ENCODE measurements at places on chromosomes 7 and 10.

DNA sequence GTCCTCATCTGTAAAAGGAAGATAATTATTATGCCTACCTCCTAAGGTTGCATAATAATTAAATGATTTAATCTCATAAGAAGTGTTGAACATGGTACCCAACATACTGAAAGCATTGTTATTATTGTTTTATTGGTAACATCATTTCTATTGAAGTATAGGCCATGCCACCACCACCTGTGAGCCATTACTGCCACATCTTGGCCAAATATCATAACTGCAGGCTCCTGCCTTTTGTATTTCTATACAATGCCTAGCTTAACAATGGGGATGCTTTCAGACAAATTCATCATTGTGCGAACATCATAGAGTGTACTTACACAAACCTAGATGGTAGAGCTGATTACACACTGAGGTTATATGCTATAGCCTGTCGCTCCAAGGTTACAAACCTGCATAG lies 61.1 kb upstream of the NPSR1 start:
- DNase-seq = no peak

DNA sequence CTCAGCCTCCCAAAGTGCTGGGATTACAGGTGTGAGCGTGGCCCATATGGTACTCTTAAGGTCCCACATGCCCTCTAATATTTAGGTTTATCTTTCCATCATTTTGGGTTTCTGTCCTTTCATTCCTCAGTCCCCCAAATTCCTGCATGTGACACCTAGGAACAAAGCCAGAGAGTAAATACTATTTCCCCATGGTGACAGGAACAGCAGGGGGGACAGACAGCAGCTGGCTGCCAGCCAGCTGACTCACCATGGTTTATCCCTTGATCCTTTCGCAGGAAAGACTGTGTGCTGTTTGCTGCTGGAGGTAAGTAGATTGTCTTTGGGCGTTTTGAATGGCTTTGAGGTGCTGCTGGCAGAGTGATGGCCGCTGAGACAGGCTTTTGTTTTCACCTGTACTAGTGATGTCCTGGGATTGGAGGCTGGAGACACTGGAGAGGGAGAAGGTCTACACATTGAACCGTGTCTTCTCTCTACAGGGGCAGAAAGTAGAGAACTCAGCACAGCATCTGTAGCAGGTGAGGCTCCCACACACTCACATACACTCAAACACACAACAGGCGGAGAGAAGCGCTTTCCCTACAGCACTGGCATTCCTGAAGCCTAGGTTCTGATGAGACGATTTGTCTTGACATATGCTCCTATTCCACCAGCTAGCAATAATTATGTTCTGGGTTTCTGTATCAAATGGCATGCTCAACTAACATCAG lies 83.7 kb upstream of the EFCAB10 start:
- no peak for DNase-seq

- DNase-seq = no peak
Observed at GRCh38 chr7:47149971-47150370, 431.9 kb downstream of the TNS3 start.

GRCh38 chr7:2527505-2528467 lies 8.2 kb downstream of the LFNG start:
- no peak for DNase-seq

DNA sequence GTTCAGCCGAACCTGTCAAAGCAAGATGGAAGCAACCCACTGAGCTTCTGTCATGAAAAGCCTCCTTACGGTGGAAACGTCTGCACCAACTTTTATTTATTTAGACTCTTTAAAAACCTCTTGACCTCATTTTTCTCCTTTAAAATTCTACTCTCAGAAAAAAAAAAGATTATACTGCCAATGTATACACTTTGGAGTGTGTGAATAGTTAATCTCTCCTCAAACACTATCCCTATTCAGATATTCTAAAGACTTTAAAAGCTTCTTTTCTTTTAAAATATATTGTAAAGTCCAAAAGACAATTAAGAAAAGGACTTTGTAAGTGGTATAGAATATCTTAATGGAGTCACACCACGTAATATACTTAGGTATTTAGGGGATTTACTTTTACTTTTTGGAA lies 335.2 kb upstream of the SEMA3D start:
- DNase-seq = no peak

- DNase-seq = no peak
Observed at GRCh38 chr10:31350891-31351290, 31.9 kb downstream of the ZEB1 start.

DNA sequence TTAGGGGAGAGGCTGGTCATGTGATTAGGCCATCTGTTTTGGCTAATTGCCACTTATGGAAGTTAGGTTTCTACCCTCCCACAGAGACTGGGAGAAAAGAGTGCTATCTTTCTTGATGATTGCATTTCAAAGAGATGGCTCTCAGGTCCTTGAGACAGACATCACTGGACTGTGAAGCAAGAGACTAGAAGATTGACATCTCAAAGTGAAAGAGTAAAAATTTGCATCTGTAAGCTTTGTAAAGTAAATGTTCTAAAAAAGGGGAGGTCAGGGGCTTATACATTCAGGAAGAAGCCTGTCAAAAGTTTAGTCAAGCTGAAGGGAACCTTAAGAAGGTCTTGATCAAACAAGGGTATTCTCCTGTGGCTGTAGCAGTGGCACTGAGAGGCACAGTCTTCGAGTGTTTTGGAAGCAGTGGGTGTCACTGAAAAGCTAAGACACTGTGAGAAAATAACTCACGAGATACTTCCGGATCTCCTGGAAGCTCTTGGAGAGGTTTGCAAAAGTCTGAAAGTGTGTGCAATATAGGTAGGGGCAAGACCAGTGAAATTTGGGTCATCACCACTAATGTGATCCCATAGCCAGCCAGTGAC lies 342.1 kb downstream of the PHF14 start:
- no peak for DNase-seq

GRCh38 chr7:43076606-43077005 lies 35.8 kb upstream of the HECW1 start:
- DNase-seq = no peak

GRCh38 chr10:45372251-45372951 lies 1.6 kb upstream of the ALOX5 start:
- no peak for DNase-seq

GRCh38 chr10:100519311-100520051 lies at the start of gene SEC31B:
Gene SEC31B (minus strand): TSS chr10:100519861. CDS start chr10:100516952, 2,909 bp downstream.
- DNase-seq = no peak

- no peak for DNase-seq
Observed at GRCh38 chr7:28179120-28180030, 1.2 kb downstream of the JAZF1 start.

DNA sequence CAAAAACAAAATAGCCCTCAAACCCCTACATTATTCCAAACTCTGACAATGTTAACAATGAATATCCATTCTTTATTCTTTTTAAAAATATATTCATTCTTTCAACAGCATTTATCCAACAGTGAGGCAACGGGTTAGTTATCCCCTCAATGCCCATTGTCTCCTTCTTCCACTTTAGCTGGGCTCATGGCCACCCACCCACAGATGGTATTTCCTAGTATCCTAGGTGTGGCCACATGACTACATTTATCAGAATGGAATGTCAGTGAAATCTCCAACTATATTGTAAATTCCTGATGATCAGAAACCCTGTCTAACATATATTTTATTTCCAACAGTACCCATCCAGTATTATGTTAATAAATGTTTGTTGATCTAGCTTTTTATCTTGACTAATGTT lies 13.6 kb downstream of the HOXA1 start:
- DNase-seq = no peak

- no peak for DNase-seq
Observed at GRCh38 chr7:151143261-151144015, 24.1 kb downstream of the GBX1 start.

DNA sequence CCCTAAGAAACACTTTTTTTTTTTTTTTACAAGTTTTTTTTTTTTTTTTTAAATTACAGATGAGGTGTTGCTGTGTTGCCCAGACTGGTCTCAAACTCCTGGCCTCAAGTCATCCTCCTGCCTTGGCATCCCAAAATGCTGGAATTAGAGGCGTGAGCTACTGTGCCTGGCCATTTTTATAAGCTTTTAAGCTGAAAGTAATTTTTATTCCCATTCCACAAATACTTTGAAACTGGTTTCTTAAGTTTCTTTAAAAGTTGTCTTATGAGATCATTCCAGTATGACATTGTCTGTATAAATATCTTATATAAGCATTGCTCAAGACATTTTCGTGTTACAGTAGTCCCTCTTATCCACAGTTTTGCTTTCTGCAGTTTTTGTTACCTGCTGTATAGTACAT lies 61.4 kb upstream of the CYP26C1 start:
- DNase-seq = no peak

- no peak for DNase-seq
Observed at GRCh38 chr7:96655956-96656355, 53.7 kb downstream of the SEM1 start.

DNA sequence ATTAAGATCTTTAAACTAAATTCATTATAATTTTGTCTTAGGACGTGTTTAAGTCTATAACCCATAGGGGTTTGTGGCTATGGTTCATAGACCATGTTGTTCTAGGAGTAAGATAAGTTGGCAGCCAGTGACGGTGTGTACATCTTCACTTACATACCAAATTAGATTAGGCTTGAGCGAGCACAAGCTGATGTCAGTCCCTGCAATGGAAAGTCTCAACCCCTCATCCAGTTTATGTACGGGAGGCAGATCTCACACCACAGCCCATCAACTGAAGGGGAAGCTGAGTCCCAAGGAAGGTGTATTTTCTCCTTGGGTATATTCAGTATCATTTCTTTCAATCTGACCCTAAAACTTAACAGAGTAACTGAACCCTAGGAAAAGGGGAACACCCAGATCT lies 5.1 kb upstream of the SMC3 start:
- DNase-seq = no peak

DNA sequence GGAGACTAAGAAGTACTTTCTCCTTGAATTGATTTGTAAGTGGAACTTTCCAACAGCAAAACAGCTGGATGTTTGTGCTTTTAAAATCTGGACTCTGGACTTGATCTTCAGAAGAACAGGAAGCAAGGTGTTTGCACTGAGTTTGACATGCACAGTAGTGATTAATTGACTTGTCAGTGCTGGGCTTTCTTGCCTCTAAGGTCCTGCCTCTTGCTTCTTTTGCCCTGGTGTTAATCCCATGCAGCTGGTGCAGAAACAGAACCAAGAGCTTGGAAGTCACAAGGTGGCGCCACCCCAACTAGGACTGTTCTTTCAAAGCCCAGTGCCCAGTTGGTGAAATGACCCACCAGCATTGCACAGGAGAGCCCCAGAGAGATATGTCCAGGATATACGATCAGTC lies 66.8 kb upstream of the SEPHS1 start:
- DNase-seq = no peak

- DNase-seq = no peak
Observed at GRCh38 chr10:3512263-3512662, 272.7 kb downstream of the KLF6 start.

- DNase-seq = no peak
Observed at GRCh38 chr7:34184466-34184865, 279.1 kb downstream of the BMPER start.

DNA sequence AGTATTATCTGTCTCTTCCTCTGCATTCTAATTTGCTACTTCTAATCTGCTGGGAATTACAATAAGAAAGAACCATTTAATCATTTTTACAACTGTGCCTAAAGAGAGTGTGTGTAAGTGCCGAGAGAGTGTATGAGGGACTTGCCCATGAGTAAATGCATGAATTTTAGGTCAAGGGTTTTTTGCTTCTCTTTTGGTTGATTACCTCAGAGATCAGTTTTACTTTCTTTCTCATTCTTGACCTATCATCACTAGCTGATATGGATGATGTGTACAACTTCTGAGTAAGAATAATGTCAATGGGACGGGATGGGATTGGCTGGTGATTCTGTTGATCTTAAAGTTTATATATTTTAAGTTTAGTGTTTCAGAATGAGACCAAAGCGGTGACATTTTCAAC lies 47.8 kb downstream of the IKZF1 start:
- no peak for DNase-seq

- DNase-seq = no peak
Observed at GRCh38 chr7:149459540-149460452, 1.1 kb downstream of the ZNF777 start.

DNA sequence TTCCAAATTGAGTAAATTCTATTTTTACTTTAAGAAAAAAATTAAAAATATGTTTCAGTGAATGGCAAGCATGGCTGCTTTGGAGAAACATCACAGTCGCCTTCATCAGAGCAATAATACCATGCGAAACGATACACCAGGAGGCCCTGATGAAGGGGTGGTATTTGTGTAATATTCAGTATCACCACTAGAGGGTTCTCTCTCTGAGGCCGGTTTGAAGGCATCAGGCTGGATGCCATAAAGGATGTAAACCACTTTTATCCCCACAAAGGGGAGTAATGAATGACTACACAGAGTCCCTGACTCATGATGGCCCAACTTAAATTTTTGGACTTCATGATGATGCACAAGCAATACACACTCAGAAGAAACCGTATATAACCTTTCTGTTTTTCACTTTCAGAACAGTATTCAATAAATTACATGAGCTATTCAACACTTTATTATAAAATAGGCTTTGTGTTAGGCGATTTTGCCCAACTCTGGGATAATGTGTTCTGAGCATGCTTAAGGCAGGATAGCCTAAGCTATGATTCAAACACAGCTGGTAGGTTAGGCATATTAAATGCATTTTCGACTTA lies 95.5 kb downstream of the PPP1R17 start:
- DNase-seq = no peak

DNA sequence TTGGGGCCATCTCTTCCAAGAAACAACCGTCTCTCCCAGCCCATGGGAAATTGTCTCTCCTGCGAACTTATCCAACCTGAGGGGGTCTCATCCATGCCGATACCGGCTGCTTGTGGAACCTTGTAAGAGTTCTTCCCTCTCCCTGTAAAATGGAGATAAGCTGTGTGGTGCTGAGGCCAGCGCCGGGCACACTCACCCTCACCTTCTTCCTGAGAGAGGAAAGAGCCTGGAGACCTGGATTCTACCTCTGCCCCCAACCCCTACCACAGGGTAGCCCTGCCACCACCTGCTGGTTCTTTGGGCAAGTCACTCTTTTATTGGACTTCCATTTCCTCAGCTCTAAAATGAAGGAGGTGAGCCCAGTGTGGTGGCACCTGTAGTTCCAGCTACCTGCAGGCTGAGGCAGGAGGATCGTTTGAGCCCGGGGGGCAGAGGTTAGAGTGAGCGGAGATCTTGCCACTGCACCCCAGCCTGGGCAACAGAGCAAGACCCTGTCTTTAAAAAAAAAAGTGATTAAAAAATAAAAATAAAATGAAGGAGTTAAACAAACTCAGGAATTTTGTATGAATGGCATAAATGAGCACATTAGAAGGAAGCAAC lies 38.4 kb upstream of the PSAP start:
- no peak for DNase-seq

GRCh38 chr7:66283003-66283920 lies 78.1 kb downstream of the TPST1 start:
- DNase-seq = no peak
